ENCODE measurements at places on chromosomes 5 and 9.

GRCh38 chr9:4864698-4865097, 72.0 kb downstream of the RCL1 start:
- no peak for DNase-seq

- DNase-seq = no peak
Measured at GRCh38 chr9:13992138-13993088, 321.5 kb downstream of the NFIB start.

GRCh38 chr9:34961574-34962490, 3.7 kb downstream of the PHF24 start:
- DNase-seq = no peak

DNA sequence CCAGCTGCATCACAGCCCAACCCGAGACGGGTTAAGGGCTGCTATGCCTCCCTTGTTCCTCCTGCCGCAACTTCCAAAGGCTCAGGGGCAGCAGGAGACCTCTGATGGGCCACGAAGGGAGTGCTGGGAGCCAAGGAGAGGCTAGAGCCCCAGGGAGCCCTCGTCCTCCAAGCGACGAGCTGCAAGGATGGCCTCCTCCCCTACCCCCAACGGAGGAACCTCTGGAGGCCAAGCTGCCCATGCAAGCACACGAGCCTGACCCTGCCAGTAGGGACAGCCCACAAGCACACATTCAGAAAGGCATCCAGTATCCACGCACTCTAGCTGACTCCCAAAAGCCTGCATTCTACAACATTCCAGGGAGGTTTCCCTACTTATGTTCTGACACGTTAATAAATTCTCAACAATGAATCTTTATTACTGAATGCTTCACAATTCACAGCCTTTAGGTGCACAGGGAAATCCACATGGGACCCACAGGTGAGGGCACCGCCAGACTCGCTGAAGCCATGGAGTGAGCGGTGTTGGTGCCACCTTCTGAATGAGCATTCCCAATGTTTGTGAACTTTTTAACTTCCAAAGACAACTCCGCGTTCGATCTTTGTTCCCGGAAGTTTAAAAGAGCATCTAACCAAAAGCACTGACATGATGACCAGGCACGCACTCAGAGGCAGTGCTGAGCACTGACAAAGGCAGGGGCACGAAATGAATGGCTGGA, 28.7 kb downstream of the IPPK start:
- no peak for DNase-seq

DNA sequence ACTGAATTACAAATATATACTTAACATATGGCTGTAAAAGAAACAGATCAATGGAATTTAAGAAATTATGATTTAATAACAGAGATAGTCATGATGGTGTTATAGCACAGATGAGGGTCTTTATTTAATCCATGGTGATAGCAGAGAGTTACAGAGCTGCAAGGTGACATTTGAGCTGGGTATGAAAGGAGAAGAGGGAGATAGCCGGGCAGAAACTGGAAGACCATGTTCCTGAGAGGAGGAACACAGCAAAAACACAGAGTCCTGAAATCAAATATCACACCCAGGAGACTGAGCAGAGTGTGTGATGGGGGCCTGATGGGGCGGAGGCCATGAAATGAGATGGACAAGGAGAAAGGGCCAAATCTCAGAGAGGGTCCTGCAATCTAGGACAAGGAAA, 163.4 kb downstream of the PJA2 start:
- no peak for DNase-seq

- no peak for DNase-seq
Measured at GRCh38 chr5:14510156-14510734, 71.3 kb upstream of the OTULINL start.

DNA sequence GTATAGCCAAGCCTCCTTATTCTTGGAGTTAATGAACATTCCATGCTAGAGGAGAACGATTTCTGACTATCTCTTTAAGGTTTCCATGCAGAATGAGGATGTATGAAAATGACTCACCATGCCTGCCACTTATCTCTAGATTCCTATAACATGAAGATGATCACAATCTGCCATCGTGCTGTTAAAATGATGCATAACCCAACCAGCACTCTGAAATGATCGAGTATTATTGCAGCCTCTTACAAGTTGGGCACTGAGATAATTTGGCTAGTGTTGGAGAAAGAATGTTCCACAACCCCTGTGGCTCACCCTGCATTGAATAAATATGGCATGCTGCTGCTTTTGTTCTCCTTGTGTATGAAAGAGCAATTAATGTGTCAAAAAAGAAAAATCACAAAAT, 1143.6 kb upstream of the WWC1 start:
- DNase-seq = peak; percentile 12

- DNase-seq = no peak
Measured at GRCh38 chr9:135448663-135449100, 30.9 kb upstream of the PPP1R26 start.

- no peak for DNase-seq
Measured at GRCh38 chr9:32010322-32010721, 374.1 kb upstream of the ACO1 start.

DNA sequence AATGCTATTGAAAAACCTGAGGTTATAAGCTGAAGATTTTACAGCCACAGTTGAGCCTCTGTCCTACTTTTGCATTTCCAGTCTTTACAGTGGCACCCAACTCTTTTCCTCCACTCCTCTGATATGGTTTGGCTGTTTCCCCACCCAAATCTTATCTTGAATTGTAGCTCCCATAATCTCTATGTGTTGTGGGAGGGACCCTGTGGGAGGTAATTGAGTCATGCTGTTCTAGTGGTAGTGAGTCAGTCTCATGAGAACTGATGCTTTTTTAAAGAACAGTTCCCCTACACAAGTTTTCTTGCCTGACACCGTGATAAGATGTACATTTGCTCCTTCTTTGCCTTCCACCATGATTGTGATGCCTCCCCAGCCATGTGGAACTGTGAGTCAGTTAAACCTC, 646.1 kb upstream of the SEMA6A start:
- DNase-seq = no peak

GRCh38 chr5:112655513-112655912, 82.2 kb upstream of the APC start:
- DNase-seq = no peak

DNA sequence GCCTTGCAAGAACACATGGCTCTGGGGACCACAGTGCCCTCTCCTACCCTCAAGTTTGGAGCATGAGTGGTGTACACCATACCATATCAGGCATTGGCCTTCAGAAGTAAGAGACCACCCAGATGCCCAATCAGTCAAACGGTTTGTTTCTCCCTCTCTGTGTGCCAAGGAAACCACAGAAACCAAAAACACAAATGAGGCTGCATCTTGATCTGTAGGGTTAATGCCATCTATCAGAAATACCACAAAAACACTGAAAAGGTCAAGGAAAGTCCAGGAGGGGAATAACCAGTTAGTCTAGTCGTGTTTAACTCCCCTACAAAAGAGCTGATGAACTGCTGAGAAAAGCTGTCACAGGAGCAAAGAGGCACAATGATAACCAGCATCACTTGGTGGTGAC, 78.4 kb downstream of the INSYN2B start:
- DNase-seq = no peak

DNA sequence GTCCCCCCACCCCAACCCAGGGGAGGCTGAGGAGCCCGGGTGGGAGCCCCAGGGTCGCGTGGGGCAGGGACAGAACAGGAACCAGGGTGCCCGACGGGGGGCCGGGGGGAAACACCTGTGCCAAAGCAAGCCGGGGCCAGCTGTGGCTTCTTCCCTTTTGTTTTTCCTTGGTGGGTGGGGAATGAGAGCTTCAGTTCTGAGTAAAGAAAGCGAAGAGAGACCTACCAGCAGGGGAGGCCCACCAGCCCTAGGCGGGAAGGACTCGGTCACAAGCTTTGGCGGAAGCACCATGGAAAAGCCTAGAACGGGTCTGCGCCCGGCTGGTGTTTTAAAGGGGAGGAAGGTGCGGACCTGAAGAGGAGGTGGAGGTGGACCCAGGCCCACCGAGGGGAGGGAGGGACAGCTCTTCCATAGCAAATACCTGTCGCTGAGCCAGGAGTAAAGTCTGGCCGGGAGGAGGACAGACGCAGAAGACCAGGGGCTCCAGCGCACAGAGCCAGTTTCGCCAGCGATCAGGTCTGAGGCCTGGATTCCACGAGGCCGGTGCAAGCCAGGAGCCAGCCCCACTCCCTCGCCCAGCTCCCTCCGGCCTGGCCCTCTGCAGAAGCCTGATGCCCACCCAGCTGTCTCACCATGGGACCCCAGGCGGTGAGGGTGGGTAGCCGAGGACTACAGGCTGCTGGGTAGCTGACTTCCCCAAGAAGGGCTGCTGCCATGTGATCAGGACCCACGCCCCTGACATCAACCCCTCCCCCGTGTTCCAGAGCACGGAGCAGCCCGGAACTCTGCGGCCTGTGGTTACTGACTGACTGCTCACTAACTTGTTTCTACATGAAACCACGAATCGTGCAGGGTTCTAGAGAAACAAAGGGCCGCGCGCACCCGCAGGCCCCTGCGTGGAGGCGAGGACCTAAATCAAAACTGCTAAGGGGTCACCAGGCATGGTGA, 849 bp upstream of the MGAT1 start:
- DNase-seq = no peak

- no peak for DNase-seq
Measured at GRCh38 chr9:82560457-82560904, 502.5 kb downstream of the RASEF start.

GRCh38 chr9:2610985-2611384, 10.6 kb upstream of the VLDLR start:
- peak; percentile 44 for DNase-seq

DNA sequence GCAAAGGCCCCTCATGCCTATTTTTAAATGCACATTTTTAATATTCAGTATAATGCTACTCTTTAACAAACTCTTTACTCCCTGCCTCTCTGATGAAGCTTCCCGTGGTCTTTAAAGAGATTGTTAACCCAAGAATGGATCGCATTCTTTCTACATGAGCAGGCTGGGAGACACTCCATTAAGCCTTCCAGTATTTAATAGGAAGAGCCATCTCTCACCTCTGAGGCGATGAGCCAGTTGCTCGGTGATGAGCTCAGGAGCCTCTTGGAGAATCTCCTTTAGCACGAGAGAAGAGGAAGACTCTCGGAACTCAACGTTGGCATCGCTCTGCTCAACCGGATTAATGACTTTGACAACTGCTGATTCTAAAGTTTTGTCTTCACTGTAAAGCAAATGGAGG, 59.6 kb downstream of the PRUNE2 start:
- peak; percentile 47 for DNase-seq

DNA sequence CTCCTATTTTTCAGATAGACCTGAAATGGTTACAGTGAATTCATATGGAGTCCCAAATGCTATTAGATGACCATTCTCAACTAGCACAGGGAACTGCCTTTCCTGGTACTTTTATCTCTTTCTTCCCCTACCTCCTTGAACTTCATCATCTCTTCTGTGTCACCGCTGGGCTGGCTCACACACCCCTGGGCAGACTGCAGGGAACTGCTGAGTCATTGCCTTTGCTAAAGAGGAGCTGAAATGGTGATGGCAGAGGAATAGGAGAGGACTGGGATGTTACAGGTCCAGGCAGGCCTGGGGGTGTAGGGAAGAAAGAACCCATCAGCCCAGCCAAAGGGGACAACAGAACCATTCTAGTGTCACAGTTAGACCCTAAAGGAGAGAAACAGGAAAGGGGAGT, 322.3 kb downstream of the ASTN2 start:
- DNase-seq = peak; percentile 58

DNA sequence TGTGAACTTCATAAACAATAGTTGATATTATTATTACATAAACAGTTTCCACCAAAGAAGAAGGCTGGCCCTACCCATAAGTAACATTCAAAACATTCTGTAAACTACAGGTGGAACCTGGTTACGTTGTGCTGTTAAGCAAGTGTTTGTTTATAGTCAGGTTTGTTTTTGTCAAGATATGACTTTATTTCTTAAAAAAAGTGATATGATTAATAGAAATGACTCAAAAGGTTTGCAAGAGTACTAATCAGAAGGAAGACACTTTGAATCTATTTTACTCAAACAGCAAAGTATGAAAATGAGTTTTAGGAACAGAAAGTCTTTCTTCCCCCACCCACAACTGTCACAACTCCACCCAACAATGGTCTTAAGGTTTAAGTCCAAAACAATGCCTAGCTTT, 220.8 kb downstream of the PLK2 start:
- DNase-seq = no peak

- no peak for DNase-seq
Measured at GRCh38 chr9:110768886-110769285, 100.3 kb downstream of the MUSK start.

DNA sequence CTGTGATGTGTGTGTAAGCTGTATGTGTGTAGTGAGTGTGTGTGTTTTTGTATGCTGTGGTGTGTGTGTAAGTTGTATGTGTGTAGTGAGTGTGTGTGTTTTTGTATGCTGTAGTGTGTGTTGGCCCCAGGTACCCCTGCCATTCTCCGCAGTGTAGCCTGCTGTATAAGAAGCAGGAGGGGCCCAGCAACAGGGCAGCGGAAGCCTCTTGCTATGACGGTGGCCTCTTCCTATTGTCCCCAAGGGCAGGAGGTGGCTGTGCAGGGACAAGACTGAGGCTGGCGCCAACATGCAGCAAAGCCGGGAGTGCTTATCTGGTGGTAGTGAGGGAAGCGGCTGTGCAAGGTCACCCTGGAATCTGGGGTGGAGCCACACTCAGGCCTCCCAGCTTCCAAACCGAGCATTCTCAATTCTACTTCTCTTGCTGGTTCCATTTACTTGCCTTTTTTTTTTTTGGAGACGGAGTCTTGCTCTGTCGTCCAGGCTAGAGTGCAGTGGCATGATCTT, 5.1 kb downstream of the SPAAR start:
- peak; percentile 38 for DNase-seq

GRCh38 chr9:126515001-126515872, 98.5 kb upstream of the LMX1B start:
- no peak for DNase-seq

DNA sequence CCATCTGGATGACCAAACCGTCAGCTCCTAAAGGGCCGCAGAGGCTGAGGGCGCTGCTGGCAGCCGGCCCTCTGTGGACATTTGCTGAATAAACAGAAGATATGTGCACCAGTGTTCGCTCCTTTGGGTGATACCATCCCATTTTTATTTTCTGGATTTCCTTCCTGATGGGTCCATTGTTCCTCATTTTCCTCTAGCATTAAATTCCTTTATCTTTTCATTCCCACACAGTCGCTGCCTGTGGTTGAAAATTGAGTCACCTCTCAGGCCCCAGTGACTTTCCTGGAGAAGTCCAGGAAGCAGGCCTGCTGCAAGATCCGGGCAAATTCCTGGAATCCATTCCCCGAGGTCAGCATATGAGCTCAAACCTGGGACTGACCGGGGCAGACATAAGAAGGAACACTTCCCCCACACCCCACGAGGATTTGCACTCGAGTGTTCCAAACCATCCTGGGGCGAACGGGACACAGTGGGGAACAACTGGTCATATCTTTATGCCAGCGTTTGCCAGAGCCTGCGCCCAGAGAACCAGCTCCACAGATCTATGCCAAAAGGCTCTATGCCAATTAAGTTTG, 86.7 kb upstream of the PCA3 start:
- DNase-seq = peak; percentile 60

DNA sequence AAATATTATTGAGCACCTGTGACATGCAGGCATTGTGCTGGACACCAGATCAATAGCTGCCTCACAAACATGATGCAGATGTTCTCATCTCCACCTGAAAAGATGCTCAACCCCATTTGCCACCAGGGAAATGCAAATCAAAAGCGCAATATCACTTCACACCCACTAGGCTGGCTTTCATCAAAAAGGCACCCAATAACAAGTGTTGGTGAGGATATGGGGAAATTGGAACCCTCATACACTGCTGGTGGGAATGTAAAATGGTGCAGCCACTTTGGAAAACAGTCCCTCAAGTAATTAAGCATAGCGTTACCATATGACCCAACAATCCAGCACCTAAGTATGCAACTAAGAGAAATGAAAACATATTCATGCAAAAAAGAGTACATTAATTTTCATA, 24.7 kb downstream of the FGF1 start:
- DNase-seq = no peak

- DNase-seq = no peak
Measured at GRCh38 chr5:27041372-27041771, 3.0 kb upstream of the CDH9 start.

All from fibroblast of upper back skin (primary cell).